ENCODE measurements at places on chromosomes 7 and 10.

- no peak for DNase-seq
These were observed 15.1 kb upstream of the GATA3 start for GRCh38 chr10:8039321-8039881.

GRCh38 chr10:21166557-21167287, 269.6 kb upstream of the NEBL start:
- DNase-seq, result no peak

DNA sequence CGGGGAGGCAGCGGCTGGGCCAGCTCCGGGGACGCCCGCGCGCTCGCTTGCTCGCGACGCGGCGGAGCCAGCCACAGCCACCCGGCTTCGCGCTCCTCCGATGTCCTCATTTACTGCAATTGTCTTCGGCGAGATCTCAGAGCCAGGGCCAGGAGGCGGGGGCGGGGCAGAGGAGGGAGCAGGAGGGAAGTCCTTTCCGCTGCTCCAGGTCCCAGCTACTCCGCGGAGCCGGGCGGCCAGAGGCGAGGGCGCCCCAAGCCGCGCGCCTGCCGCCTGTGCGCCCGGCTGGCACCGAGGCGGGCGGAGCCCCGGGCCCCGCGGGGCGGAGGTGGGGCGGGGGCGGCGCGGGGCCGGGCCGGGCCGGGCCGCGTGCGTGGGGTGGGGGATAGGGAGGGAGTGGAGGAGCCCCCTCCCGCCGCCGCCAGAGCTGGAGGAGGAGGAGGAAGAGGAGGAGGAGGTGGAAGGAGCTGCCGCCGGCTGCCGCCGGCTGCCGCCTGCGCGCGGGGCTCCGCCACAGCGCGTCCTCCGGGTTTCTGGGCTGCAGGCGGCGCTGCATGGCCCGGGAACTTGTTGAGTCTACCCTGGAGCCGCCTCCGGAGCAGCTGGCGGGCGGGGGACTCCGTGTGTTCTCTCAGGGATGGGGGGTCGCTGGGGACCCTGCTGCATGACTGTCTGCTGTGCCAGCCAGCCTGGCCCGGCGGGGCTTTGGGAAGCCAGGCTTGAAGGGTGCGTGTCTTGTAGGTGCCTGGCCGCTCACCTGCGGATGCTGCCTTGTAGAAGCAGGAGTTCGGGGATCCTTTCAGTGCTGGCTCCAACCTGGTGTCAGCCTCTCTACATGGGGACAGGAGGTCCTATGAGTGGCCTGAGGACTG, at the start of gene INSYN2A:
Gene INSYN2A (minus strand): TSS at position 310 of the 872 bp plus-strand sequence. CDS start 20,196 bp downstream, outside the sequence.
- DNase-seq, result no peak

DNA sequence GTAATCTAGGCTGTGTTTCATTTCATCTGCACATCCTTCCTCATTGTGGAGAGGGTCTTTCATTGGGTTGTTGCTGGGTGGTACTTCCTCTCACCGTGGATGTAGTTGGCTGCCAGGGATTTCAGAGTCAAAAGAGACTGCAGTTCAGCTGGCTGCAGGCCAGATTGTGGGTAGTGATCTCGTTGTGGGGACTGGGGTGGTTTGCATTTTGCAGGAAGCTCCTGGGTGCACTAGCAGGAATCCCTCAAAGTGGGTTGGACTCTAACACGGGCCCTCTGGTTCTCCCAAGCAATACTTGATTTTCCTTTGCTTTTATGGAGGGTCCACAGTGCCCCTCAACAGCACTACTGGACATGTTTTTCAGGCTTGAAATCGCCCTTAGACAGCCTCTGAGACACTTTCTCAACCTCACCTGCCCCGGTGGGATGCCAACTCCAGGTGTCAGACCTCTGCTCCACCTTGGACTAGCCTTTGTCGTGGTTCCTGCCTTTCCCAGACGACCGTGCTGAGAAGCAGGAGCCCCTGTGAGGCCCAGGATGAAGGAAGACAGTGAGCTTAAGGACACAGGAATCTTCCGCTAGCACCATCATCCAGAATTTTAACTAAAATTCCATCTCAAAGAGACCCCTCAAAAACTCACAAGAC, 23.9 kb upstream of the ZNF273 start:
- peak; percentile 62 for DNase-seq

Data from CMK (cell line).